ENCODE measurements at places on chromosomes 1 and 21. TPM values are rescaled to one million over a fixed set of nuclear protein-coding genes. Genes with fewer than 3 reads are reported as not detected.
A peak's percentile ranks its signal among the peaks of the same experiment; 100 is the strongest.

The MSH4 gene
- not detected for total RNA-seq

The ITPKB gene
- 17.7 TPM for total RNA-seq

The GIPC2 gene
- not detected for total RNA-seq

The OPTC gene
- not detected for total RNA-seq

The RGS8 gene
- not detected for total RNA-seq

The HSD3B1 gene
- total RNA-seq, result not detected

The RAB3B gene
- total RNA-seq, result 4.5 TPM

The RHD gene
- not detected for total RNA-seq

DNA sequence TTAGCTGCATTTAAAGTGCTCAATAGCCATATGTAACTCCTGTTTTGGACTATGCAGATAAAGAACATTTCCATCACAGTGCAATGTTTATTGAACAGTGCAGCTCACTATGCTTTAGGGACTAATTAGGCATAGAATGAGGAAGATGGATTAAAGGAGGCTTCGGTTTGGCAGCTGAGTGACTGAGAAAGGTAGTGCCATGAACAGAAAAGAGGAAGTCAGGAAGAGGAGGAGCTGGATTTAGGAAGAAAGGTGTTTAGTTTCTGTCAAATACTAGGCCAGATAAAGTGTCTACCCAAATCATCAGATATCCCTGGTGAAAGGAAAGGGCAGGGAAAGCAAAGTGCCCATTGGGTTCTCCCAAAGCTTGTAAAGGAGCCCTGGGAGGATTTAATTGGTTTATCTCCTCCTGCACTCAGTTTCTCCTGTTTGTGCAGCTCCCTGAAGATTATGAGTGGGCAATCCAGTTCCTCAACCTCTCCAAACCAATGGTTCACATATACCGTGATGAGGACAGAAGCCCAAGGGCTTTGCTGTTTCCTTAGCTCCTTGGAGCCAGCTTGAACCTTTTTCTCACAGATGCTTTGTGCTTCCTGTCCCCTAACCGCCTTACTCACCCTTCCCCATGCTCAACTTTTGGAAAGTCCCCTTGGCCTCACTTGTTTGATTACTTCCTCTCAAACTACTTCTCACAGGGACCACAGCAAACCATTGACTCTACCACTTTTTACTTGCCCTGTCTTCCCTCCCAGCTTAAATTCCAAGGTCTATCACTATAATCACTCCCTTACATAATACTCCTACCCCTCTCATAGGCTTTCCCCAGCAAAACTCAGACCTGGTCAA lies 3.5 kb upstream of the RAP1A start:
- no peak for DNase-seq

- peak; percentile 29 for DNase-seq
These were observed 34.9 kb upstream of the VASH2 start for GRCh38 chr1:212915245-212916091.

GRCh38 chr1:177922209-177922608 lies 47.6 kb downstream of the SEC16B start:
- no peak for DNase-seq

GRCh38 chr1:60615666-60616065 lies 466.7 kb upstream of the NFIA start:
- no peak for DNase-seq

DNA sequence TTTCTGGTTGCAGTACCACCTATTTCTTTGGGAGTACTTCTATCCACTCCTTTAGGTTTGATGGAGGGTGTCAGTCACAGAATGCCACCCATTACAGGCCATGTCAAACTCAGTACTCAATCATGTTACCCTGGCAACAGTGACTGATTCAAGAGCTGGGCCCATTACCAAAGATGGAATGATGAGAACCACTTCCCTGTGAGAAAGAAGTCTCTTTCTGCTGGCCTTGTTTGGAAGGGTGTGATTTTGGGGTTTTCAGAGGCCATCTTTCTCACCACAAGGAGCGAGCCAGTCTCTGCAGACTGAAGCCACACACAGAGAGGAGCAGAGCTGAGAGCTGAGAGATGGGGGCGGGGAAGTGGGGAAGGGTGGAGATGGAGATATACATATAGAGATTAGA lies 13.9 kb upstream of the STUM start:
- no peak for DNase-seq

DNA sequence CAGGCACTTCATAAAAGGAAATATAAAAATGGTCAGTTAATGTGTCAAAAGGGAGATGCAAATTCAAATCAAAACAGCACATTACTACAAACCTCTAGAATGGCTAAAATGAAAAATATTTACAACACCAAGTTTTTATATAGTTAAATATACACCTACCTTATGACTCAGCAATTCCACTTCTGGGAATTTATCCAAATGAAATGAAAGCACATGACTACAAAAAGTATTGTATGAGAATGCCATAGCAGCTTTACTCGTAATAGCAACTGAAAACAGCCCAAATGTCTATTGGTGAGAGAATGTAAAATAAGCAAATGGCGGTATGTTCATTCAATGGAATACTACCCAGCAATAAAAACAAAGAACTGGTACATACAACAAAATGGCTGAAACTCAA lies 175.8 kb upstream of the SPAG17 start:
- DNase-seq, result peak; percentile 85

DNA sequence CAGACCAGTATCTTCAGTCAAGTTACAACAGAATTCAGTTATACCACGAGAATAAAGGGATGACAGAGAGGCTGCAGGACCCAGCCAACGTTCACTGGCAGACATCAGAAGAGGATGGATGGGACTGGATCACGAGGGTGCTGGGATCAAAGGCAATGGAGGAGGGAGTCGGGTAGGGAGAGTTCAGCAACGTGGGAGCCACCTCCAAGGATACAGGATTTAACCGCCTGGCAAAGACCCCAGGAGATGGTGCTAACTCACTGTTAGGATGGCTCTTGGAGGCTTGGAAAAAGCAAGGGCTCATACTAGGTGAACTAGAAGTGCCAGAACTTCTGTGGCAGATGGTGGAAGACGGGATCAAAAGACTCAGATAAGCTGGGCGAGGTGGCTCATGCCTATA lies 99.1 kb upstream of the DISP3 start:
- DNase-seq, result no peak

DNA sequence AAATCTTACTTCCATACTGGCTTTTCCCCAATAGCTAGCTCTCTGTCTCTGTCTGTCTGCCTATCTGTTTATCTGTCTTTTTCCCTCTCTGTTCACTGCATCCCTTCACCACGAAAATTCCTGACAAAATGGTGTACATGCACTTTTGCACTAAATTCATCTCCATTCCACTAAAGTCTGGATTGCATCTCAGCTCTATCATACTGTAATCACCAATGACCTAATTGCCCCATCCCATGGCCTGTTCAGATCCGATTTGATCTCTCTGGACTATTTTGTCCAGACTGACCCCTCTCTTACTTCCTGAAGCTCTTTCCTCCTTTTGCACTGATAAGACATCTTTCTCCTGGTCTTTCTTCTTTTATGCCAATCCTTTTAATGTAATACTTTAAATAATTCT lies 112.5 kb upstream of the USH2A start:
- DNase-seq, result no peak

GRCh38 chr1:152089014-152089674 lies at the start of gene TCHHL1:
Gene TCHHL1, minus strand, starts transcription at chr1:152089064. Its CDS starts 921 bp downstream, at chr1:152088143.
- peak; percentile 46 for DNase-seq

DNA sequence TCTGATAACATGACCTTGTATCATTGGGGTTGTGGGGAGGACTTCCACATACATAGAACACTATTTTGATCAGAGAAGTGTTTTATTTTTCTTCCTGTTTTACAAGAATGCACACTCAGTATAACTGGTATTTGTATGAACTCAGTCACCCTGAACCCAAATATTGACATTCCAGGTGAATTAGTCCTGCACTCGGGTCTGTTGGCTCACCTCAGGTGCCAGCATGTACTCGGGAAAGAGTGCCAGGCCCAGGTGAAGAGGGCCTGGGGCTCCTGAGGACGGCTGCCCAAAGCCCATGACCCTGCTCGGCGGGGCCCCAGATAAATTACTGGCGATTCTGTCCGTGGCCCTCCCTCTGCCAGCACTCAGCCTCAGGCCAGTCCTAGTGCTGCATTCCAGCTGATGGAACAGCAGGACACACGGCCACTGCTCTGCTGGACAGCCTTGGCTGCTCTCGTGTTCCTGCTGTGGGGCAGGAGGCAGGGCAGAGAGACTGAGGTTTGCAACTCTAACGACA lies 75.4 kb upstream of the TMPRSS2 start:
- peak; percentile 96 for DNase-seq

- DNase-seq, result peak; percentile 77
These were observed 15.3 kb upstream of the AHCYL1 start for GRCh38 chr1:109969146-109969829.

GRCh38 chr1:32761253-32761877 lies 55.8 kb downstream of the YARS1 start:
- peak; percentile 95 for DNase-seq

- DNase-seq, result no peak
These were observed 11.7 kb upstream of the OR14I1 start for GRCh38 chr1:248714248-248714647.

DNA sequence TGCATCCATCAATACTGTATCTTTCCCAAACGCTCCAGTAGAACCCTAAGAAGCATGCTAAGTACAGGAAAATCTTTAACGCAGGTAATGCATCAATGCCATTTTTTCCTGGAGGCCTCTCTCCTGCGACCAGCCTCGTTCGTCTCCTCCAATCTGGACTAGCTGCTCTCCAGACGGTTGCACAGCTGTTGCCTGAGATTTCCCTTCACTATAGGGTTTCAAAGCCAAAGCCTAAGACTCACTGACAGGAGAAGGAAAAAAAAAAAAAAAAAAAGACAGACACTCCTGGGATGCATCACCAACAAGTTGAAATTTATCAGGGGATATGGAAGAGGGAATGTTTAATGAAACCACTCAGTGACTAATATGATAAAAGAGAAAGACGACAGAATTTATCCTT lies 93.0 kb downstream of the APP start:
- DNase-seq, result no peak

DNA sequence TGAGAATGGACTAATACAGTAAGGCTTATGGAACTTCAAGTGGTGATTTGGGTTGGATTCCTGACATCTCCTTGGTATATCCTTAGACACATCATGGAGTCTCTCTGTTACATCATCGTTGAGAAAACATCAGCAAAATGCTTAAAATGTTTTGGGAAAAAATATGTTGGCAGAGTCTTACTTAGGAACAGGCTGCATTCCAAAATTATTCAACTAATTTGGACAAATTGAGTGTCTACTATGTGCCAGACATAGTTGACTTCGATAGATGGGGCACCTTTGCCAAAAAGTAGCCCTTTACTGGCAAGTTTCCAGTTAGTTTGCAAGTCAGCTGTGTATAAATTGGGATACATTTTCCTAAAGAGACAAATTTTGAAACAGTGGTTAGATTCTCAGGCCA lies 253.4 kb upstream of the ST6GALNAC5 start:
- no peak for DNase-seq

- DNase-seq, result no peak
These were observed 356.6 kb downstream of the HHAT start for GRCh38 chr1:210685295-210685650.

GRCh38 chr1:211037095-211037494 lies 96.9 kb downstream of the KCNH1 start:
- DNase-seq, result peak; percentile 71

GRCh38 chr1:27971674-27972073 lies 11.9 kb downstream of the XKR8 start:
- no peak for DNase-seq

DNA sequence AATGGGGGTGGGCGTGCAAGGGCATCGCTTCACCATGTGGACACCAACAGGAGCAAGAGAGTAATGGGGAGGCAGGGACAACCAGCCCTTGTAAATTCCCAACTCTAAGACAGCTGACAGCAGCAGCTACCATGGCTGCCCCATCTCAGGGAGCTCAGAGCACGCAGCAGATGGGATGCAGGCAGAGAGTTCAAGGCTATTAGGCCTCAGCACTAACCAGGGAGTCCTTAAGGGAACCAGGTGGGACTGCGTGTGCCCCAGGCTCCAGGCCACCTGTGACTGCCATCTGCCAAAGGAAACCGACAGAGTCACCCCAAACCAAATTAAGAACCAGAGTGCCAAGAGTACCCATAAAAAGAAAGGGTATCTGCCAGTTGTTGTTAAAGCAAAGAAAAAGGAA lies 33.7 kb upstream of the PRDM2 start:
- DNase-seq, result no peak

DNA sequence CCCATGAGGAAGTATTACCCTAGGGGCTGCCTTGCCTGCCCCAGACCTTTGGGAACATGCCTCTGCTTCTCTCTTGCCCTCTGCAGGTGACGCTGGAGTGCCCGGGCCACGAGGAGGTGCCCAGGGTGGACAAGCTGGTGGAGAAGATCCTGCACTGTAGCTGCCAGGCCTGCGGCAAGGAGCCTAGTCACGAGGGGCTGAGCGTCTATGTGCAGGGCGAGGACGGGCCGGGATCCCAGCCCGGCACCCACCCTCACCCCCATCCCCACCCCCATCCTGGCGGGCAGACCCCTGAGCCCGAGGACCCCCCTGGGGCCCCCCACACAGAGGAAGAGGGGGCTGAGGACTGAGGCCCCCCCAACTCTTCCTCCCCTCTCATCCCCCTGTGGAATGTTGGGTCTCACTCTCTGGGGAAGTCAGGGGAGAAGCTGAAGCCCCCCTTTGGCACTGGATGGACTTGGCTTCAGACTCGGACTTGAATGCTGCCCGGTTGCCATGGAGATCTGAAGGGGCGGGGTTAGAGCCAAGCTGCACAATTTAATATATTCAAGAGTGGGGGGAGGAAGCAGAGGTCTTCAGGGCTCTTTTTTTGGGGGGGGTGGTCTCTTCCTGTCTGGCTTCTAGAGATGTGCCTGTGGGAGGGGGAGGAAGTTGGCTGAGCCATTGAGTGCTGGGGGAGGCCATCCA lies 7.8 kb upstream of the HTR6 start:
- DNase-seq, result no peak

DNA sequence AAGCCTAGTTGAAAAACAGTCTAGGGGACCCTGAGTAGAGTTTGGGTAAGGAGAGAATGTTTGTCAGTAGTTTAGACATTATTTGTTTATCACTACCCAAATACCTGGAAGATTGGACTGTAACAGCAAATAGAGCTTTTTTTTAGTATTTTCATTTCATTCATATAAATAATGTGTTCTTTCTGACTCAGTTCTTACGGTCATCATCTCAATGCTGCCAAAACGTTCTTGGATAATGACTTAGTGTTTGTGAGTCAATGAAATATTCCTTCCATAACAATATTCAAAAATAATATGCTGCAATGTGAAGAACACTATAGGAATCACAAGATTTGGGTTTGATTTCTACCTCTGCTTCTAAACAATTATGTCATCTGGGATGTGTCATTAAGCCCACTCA lies 400.0 kb upstream of the PKN2 start:
- DNase-seq, result peak; percentile 52

- DNase-seq, result no peak
These were observed 30.2 kb downstream of the VAMP4 start for GRCh38 chr1:171711643-171712042.

Measured in PC-3 (cell line).